ENCODE measurements at places on chromosomes 2 and 18. TPM values are rescaled to one million over a fixed set of nuclear protein-coding genes. Genes with fewer than 3 reads are reported as not detected.

Gene NT5C1B
- not detected for total RNA-seq

Gene UGT1A3
- total RNA-seq: not detected

Gene TSPYL6
- total RNA-seq: not detected

Gene OTOS
- not detected for total RNA-seq

Gene SERPINB2
- 205 TPM for total RNA-seq

Gene CAPG
- 400 TPM for total RNA-seq

Gene RELCH
- 15.9 TPM for total RNA-seq

Gene HTR2B
- not detected for total RNA-seq

Data from airway epithelial cell (primary cell).